ENCODE measurements at places on chromosomes 11 and 22.

GRCh38 chr11:111926505-111927391 lies 8.0 kb downstream of the C11orf52 start:
- DNase-seq: peak; percentile 97

DNA sequence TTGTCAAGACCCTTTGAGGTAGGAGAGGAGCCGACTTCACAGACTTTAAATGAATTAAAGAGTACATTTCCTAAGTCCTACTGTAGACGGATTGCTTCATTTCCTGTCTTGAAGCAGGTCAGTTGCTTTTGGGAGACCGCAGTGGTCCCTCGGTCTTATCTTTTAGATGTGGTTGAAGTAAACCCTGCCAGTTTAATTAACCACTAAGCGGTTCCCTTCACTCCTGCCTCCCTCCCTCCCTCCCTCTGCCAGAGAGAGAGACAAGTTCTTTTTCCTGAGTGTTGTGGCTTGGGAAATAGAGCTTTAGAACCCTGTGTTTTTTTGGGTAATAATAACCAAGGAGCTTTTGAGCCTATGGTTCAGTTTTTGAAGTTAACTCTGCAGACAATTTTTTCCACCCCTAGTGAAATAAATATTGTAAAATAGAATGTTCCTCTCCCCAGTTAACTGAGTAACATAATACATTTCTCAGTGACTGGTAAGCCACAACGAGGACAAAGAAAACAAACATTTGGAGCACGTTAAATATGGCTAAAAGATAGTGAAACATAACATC lies 147.5 kb downstream of the LDLRAD3 start:
- DNase-seq: no peak

- no peak for DNase-seq
Observed at GRCh38 chr22:48898524-48899250, 929.0 kb downstream of the BRD1 start.

DNA sequence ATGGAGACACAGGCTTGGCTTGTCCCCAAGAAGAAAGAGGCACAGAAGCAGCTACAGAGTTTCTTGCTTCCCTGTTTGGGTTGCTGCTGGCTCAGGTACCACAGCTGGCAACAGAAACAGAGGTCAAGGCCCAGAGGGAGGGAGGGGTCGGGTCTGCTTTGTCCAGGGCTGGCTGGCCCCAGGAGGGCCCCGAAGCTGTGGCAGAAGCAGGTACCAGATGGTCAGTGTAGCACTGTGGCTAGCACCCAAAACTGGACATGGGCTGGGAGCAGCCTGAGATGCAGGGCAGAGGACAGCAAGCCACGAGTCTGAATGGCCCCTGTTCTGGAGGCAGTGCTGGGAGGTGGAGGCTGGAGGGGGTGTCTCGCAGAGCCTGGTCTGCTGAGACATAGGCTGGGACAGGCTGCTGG lies 52.3 kb upstream of the CCDC188 start:
- DNase-seq: peak; percentile 17

DNA sequence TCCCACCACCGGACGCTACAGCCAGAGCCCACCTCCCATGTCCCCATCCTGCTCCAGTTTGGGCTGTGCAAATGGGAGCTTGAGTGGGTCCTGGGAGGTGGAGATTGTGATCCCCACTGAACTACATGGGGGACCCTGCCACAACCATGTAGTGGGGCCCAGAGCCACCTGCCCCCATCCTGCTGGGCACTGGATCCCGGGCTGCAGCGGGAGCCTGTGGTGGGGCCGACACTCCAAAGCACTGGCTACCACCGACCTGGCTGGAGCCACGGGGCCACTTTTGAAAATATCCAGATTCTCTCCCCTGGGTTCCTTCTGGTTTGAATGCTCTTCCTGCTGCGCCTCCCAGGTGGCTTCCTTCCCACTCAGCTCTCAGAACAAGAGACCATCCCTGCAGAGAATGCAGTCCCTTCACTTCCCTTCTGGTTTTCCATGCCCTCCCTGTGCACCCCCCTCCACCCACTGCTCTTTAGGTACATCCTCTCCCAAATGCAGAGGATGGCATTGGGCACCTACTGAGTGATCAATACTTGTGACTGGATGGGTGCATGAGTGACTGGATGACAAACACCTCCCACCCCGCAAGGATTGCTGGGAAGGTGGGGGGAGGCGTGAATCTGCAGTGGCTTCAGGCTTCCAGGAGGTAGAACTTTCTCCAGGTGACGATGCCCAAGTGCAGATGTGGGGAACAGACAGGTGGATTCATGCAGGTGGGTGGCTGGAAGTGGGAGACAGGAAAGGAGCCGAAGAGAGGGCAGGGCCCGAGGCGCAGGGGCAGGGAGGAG lies 846 bp upstream of the UNC93B1 start:
- no peak for DNase-seq

DNA sequence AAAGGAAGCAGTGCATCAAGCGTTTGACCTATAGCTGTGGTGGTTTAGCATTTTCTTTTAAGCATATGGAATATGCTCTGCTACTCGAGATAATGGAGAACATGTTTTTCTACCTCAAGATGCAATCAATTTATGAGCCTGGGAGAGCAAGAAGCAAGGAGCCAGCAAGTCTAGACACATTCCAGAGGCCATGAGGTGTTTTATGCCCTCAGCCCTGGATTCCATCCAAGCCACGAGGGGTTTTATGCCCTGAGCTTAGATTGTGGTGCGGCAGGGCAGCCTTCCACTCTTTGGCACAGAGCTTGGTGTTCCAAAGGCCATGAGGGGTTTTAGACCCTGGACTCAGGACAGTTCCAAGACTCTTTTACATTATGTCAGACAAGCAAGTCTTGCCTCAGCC lies 11.7 kb upstream of the DNAJB13 start:
- DNase-seq: no peak

GRCh38 chr22:42769574-42770447 lies 49.1 kb upstream of the A4GALT start:
- peak; percentile 92 for DNase-seq

DNA sequence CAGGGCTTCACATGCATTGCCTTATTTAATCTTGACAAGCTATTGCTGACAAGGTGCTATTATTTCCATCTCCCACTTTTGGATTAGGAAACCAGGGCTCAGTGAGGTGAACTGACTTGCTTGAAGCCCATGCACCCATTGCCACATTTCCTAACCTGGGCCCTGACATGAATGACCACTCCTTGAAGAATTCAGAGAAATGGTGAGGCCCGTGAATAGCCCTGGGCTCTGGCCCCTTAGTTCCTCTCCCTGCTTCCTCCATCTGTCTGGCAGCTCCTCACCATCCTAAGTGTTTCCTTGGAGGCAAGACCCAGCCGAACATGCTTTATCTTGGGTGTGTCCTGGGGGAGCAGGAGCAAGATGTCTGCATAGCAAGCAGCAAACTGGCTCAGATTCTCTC lies 56.1 kb upstream of the NECTIN1 start:
- no peak for DNase-seq

- DNase-seq: no peak
Observed at GRCh38 chr11:62856333-62856895, 17.0 kb upstream of the WDR74 start.

- peak; percentile 96 for DNase-seq
Observed at GRCh38 chr11:66001942-66002647, at the start of the genes BANF1 and EIF1AD. BANF1 (plus strand) TSS chr11:66002503; CDS start chr11:66003251, 748 bp downstream. EIF1AD (minus strand) TSS chr11:66002157; CDS start chr11:66000389, 1,768 bp downstream.
